ENCODE measurements at places on chromosomes 11 and 22.
A peak's percentile ranks its signal among the peaks of the same experiment; 100 is the strongest.

- no peak for DNase-seq
- H3K27ac ChIP-seq, result peak overlapping the region; percentile 100
- peaks cover 54% of the 10 kb centered on the region for H3K4me1 ChIP-seq
- H3K4me3 ChIP-seq, result no peak overlapping the region
- H3K36me3 ChIP-seq, result peaks cover 10% of the 10 kb centered on the region
- no peaks in the 10 kb centered on the region for H3K27me3 ChIP-seq
These were observed 3.7 kb upstream of the HSPA8 start for GRCh38 chr11:123065621-123066020.

DNA sequence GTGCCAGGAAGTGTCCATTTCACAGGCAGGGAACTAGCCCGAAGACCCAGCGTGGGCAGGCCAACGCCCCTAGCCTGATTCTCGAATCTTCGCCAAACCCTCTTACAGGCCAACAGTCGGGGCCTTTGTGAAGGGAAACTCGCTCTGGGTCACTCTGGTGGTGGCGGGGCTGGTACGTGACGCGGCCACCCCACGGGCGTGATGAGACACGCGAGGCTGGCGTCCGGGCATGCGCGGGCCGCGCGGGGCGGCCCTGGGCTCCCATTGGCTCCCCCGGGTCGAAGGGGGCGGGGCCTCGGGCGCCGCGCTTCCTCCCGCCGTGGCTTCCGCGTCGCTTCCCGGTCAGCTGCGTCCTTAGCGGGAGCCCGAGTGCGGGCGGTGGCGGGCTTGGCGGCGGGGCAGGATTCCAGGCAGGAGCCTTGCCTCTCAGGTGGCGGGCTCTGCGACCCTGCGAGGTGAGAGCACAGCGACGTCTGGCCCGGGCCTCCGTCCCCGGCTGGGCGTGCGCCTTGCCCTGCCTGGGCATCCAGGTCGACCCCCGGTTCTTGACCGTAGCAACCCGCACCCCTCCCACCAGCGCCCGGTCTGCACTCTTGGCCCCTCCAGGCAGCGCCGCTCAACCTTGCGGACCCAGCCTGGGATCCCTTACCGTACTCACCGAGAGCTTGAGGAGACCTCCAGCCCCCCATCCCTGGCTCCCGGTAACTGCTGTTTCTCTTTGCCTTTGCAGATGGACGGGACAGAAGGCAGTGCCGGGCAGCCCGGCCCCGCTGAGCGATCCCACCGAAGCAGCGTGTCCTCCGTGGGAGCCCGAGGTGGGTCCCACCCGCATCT lies at the start of gene FRMD8:
FRMD8 (plus strand) TSS at position 331 of the 834 bp plus-strand sequence; CDS start at position 731, 400 bp downstream.
- H3K27me3 ChIP-seq, result no peaks in the 10 kb centered on the region
- peaks cover 19% of the 10 kb centered on the region for H3K36me3 ChIP-seq
- H3K27ac ChIP-seq, result peak within 1 kb of the TSS; percentile 87

DNA sequence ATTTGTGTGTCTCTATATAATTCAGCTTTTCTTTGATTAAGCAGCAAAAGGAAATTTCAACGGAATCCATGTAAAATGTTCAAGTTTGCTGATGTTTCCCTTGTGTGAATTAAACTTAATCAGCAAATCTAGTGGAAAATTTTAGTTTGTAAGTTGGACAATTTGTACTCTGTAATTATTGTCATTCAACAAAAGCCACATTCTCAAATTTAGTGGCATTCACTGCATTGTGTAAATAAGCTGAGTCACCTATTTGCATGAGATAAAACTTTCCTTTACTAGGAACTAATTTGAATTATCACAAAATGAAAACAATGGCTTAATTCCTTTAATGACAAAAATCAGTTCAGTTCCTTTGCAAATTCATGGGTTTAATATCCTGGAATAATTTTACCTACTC lies 784.2 kb upstream of the CCDC179 start:
- no peak overlapping the region for H3K4me3 ChIP-seq
- H3K36me3 ChIP-seq, result no peaks in the 10 kb centered on the region
- H3K27me3 ChIP-seq, result no peaks in the 10 kb centered on the region
- no peak for DNase-seq
- no peaks in the 10 kb centered on the region for H3K4me1 ChIP-seq

DNA sequence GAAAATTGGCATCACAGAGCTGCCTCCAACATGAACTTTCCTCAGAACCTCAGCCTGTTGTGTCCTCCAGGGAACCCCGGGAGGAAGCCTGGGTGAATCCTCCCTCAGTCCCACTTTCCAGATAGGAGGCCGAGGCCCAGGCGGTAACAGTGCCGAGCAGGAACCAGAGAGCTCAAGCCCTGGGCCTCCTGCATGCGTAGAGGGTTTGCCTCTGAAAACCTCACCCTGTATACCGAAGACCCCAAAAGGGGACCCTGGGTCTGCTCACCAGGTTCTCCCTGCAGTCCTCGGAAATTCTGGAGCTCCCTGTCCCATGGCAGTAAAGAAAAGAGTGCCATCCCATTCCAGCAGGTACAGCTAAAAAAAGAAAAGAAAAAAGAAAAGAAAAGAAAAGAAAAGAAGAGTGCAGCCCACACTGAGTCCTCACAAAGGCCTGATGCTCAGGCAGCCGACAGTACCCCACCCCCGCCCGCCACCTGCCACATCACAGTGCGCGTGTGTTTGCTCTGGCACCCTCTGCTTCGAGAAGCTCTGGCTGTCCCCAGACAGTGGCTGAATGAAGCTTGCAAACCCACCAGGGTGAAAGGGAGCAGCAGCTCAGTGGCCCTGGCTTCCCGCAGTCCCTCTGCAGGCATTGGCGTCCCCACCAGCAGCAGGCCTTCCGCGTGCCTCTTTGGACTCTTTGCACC lies 28.4 kb upstream of the FADD start:
- no peaks in the 10 kb centered on the region for H3K27me3 ChIP-seq
- H3K4me3 ChIP-seq, result no peak overlapping the region
- H3K27ac ChIP-seq, result no peak overlapping the region
- DNase-seq, result no peak

GRCh38 chr11:67442504-67443404 lies 522 bp downstream of the CORO1B start:
- no peak overlapping the region for H3K4me3 ChIP-seq
- peaks cover 91% of the 10 kb centered on the region for H3K4me1 ChIP-seq
- DNase-seq, result no peak
- no peaks in the 10 kb centered on the region for H3K27me3 ChIP-seq
- peak overlapping the region; percentile 37 for H3K27ac ChIP-seq
- H3K36me3 ChIP-seq, result no peaks in the 10 kb centered on the region

- no peaks in the 10 kb centered on the region for H3K4me1 ChIP-seq
- no peak overlapping the region for H3K27ac ChIP-seq
- H3K27me3 ChIP-seq, result peaks cover 10% of the 10 kb centered on the region
- H3K4me3 ChIP-seq, result no peak overlapping the region
- no peaks in the 10 kb centered on the region for H3K36me3 ChIP-seq
- DNase-seq, result no peak
These were observed 89.5 kb upstream of the DBX1 start for GRCh38 chr11:20249796-20250195.

DNA sequence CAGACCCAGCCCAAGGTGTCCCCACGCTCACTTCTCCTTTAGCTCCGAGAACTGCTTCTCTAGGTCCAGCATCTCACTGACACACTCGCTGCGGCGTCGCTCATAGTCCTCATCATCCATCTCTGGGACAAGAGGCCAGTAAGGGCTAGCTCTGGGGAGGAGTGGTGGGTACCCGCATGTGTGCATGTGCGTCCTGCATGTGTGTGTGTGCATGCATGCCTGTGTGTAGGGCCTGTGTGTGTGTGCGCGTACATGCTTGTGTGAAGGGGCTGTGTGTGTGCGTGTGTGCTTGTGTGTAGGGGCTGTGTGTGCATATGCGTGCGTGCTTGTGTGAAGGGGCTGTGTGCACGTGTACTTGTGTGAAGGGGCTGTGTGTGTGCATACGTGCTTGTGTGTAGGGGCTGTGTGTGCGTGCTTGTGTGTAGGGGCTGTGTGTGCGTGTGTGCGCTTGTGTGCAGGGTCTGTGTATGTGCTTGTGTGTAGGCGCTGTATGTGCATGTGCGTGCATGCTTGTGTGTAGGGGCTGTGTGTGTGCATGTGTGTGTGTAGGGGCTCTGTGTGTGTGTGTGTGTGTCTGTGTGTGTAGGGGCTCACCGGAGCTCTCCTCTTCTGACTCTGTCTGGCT lies 3.3 kb downstream of the BRMS1 start:
- H3K4me1 ChIP-seq, result peaks cover 43% of the 10 kb centered on the region
- no peak overlapping the region for H3K27ac ChIP-seq
- DNase-seq, result no peak
- no peak overlapping the region for H3K4me3 ChIP-seq
- no peaks in the 10 kb centered on the region for H3K27me3 ChIP-seq
- peaks cover 55% of the 10 kb centered on the region for H3K36me3 ChIP-seq

GRCh38 chr11:108713076-108713790 lies 48.4 kb downstream of the DDX10 start:
- no peak for DNase-seq
- H3K27ac ChIP-seq, result no peak overlapping the region
- H3K4me3 ChIP-seq, result no peak overlapping the region

GRCh38 chr11:11987503-11988022 lies 20.9 kb downstream of the DKK3 start:
- H3K27ac ChIP-seq, result no peak overlapping the region
- no peak overlapping the region for H3K4me3 ChIP-seq
- H3K36me3 ChIP-seq, result no peaks in the 10 kb centered on the region
- H3K27me3 ChIP-seq, result no peaks in the 10 kb centered on the region

DNA sequence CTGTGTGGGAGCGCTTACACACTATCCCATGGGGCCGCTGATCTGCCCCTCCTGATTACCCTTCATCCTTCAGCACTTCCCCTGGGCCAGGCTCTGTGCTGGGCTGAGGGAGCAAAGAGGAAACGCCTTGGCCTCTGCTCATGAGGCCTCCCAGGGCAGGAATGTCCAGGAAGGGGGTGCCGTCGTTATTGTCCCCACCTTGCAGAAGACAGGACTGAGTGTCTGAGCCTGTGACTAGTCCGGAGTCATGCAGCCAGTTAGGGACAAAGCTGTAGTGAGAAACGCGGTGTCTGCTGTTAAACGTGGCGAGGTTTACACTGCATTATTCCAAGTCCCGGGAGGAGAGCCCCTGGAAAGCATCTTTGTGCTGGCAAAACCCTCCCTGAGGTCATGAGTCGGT lies 160.0 kb downstream of the TRIM29 start:
- no peak for DNase-seq
- no peak overlapping the region for H3K4me3 ChIP-seq
- no peak overlapping the region for H3K27ac ChIP-seq
- no peaks in the 10 kb centered on the region for H3K4me1 ChIP-seq
- H3K27me3 ChIP-seq, result peaks cover 7% of the 10 kb centered on the region

DNA sequence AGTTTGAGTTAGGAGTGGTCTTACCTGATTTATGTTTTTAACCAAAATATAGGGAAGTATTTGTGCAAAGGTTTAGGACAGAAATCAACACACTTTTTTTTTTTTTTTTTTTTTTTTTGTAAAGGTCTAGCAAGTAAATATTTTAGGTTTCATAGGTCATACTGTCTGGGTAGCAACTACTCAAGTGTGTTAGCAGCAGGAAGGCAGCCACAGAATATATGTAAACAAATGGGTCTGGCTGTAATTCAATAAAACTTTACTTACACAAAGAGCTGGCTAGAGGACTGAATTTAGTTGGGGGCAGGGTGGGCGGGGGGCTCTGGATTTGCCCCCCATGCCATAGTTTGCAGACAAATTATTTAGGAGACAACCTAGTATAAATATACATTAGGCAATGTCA lies 510.4 kb downstream of the NELL1 start:
- no peak overlapping the region for H3K27ac ChIP-seq
- H3K4me3 ChIP-seq, result no peak overlapping the region
- no peaks in the 10 kb centered on the region for H3K27me3 ChIP-seq
- no peaks in the 10 kb centered on the region for H3K4me1 ChIP-seq

GRCh38 chr22:45434981-45435380 lies 21.5 kb downstream of the RIBC2 start:
- DNase-seq, result no peak

- H3K27me3 ChIP-seq, result no peaks in the 10 kb centered on the region
- no peak overlapping the region for H3K4me3 ChIP-seq
- H3K27ac ChIP-seq, result no peak overlapping the region
These were observed 32.2 kb upstream of the CARS1 start for GRCh38 chr11:3089236-3090061.

- no peaks in the 10 kb centered on the region for H3K4me1 ChIP-seq
- no peaks in the 10 kb centered on the region for H3K36me3 ChIP-seq
- no peaks in the 10 kb centered on the region for H3K27me3 ChIP-seq
- no peak overlapping the region for H3K27ac ChIP-seq
These were observed 512.3 kb upstream of the RAG2 start for GRCh38 chr11:37110385-37110784.

DNA sequence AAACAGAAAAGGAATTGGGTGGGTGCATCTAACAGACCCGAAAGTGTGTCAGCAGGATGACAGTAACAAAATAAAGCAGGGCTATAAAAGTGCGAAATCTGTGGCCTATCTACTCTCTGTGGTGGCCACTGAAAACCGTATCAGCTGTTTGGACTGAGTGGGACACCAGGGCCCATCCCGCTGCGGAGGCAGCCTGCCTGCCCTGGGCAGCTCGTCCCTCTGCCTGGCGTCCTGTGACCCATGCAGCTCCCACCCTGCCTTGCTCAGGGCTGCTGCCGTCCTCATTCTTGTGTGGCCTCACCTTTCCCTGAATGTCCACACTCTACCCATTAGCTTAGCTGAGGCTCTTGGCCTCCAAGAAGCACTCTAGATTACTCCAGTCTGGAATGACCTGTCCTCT lies 30.4 kb downstream of the CARS1 start:
- H3K27ac ChIP-seq, result no peak overlapping the region
- no peaks in the 10 kb centered on the region for H3K27me3 ChIP-seq
- no peak overlapping the region for H3K4me3 ChIP-seq
- H3K4me1 ChIP-seq, result peaks cover 13% of the 10 kb centered on the region
- no peak for DNase-seq
- H3K36me3 ChIP-seq, result peaks cover 45% of the 10 kb centered on the region

GRCh38 chr11:10699072-10699471 lies 5.5 kb upstream of the IRAG1 start:
- no peaks in the 10 kb centered on the region for H3K4me1 ChIP-seq
- H3K4me3 ChIP-seq, result no peak overlapping the region
- DNase-seq, result no peak
- no peaks in the 10 kb centered on the region for H3K36me3 ChIP-seq

DNA sequence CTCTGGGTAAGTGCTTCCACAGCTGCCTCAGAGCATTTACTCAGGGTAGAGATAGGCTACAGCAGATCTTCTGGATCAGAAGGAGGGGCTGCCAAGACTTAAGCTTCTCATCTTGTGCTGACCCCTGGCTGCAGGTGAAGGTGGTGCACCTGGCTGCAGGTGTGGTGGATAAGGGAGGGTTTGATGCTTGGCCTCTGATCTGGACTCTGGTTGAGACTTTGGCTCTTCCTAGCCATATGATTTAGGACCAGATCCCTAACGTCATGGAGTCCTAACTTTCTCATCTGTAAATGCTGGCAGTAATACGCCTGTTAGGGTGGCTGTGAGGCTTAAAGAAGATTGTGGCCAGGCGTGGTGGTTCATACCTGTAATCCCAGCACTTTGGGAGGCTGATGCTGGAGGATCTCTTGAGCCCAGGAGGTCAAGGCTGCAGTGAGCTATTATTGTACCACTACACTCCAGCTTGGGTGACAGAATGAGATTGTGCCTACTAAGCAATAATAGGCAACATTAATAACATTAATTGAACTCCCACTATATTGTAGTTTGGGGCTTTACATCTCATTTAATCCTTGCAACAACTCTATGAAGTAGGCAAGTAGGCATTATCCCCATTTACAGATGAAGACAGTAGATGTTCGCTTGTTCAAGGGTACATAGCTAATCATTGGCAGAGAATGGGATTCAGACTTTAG lies 10.7 kb downstream of the DTX4 start:
- peak; percentile 3 for DNase-seq
- peaks cover 6% of the 10 kb centered on the region for H3K4me1 ChIP-seq
- H3K27me3 ChIP-seq, result no peaks in the 10 kb centered on the region
- H3K36me3 ChIP-seq, result no peaks in the 10 kb centered on the region
- H3K27ac ChIP-seq, result no peak overlapping the region
- H3K4me3 ChIP-seq, result no peak overlapping the region

- no peak overlapping the region for H3K27ac ChIP-seq
- no peaks in the 10 kb centered on the region for H3K36me3 ChIP-seq
- H3K4me3 ChIP-seq, result peak overlapping the region; percentile 5
These were observed 3.4 kb downstream of the ROBO3 start for GRCh38 chr11:124868331-124869274.

Measured in CD4-positive, alpha-beta T cell (primary cell).